Heart left ventricle (tissue), 16 donors: ENCODE measurements at places on chromosomes 13 and 19. TPM values are rescaled to one million over a fixed set of nuclear protein-coding genes. Genes with fewer than 3 reads are reported as not detected.

GRCh38 chr13:54614726-54615125 is 1586.1 kb downstream of the OLFM4 start:
- no peak overlapping the region for H3K4me3 ChIP-seq

- DNase-seq, result no peak
- peaks cover 5% of the 10 kb centered on the region for H3K4me1 ChIP-seq
- H3K4me3 ChIP-seq, result no peak overlapping the region
- no peak overlapping the region for H3K27ac ChIP-seq
- no peaks in the 10 kb centered on the region for H3K36me3 ChIP-seq
- no peaks in the 10 kb centered on the region for H3K27me3 ChIP-seq
Observed at GRCh38 chr19:51398096-51398704, 7.8 kb upstream of the C19orf84 start.

DNA sequence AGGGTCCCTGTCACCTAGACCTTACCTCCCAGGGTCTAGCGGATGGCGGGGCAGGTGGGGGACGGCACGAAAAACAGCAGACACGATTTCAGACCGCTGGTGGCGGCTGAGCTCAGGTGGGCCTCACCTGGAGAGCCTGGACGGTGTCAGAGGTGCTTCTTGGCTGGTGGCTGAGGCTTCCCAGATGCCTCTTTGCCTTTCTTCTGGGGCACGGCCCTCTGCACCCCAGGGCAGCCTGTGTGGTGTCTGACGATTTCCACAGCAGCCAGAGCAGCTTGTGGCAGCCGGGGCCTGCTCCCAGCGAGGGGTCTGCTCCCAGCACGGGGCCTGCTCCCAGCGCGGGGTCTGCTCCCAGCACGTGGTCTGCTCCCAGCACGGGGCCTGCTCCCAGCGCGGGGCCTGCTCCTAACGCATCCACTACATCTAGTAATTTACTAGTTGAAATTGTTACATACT is 66.7 kb downstream of the ATP11A start:
- no peak for DNase-seq
- H3K36me3 ChIP-seq, result no peaks in the 10 kb centered on the region
- no peaks in the 10 kb centered on the region for H3K27me3 ChIP-seq
- H3K27ac ChIP-seq, result no peak overlapping the region
- H3K4me3 ChIP-seq, result no peak overlapping the region

DNA sequence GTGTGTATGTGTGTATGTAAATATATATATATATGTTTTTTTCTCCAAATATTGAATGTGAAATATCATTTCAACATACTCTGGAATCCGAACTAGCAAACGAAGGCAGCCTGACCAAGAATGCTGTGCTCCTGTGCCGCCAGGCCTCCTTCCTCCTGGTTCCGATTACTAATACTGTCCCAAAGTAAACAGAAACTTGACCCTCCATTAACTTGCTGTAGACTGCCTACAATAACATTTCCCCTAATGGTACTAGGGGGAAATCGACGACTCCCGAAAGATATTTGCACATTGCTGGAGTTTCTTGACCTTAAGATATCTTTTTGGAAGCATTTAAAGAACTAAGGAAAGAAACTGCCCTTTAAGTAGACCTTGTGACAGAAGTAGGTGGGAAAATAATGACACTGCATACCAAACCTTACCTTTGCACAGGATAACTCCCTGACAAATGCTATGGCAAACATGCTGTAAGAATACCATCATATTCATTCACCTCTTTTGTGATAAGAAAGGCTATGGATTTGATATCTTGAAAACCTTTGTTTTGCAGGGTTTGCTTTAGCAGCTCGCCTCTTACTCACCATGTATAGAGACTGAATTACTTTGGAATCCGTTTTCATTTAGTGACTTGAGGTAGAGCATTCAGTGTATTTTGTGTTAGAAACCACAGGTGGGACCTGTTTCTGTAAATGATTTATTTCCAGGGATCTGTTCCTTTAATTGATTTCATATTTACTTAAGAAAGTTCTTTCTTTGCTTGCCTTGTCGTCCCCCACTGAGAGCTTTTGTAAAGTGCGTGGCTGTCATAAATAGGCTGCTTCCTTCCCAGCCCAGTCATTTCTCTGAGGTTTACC is 80.1 kb downstream of the KLF5 start:
- no peak overlapping the region for H3K4me3 ChIP-seq
- no peak for DNase-seq
- H3K27me3 ChIP-seq, result no peaks in the 10 kb centered on the region
- no peaks in the 10 kb centered on the region for H3K4me1 ChIP-seq

GRCh38 chr13:101985321-101985720 is 416.5 kb downstream of the FGF14 start:
- no peaks in the 10 kb centered on the region for H3K27me3 ChIP-seq
- H3K27ac ChIP-seq, result no peak overlapping the region
- H3K36me3 ChIP-seq, result no peaks in the 10 kb centered on the region

- H3K4me1 ChIP-seq, result peaks cover under 1% of the 10 kb centered on the region
- no peaks in the 10 kb centered on the region for H3K27me3 ChIP-seq
- no peak for DNase-seq
- no peak overlapping the region for H3K27ac ChIP-seq
- H3K4me3 ChIP-seq, result no peak overlapping the region
Observed at GRCh38 chr13:98582947-98583346, 6.0 kb upstream of the STK24 start.

GRCh38 chr13:99725644-99726043 is 224.4 kb downstream of the TM9SF2 start:
- no peak overlapping the region for H3K4me3 ChIP-seq
- no peaks in the 10 kb centered on the region for H3K36me3 ChIP-seq
- no peaks in the 10 kb centered on the region for H3K4me1 ChIP-seq
- no peak for DNase-seq
- no peaks in the 10 kb centered on the region for H3K27me3 ChIP-seq
- no peak overlapping the region for H3K27ac ChIP-seq

DNA sequence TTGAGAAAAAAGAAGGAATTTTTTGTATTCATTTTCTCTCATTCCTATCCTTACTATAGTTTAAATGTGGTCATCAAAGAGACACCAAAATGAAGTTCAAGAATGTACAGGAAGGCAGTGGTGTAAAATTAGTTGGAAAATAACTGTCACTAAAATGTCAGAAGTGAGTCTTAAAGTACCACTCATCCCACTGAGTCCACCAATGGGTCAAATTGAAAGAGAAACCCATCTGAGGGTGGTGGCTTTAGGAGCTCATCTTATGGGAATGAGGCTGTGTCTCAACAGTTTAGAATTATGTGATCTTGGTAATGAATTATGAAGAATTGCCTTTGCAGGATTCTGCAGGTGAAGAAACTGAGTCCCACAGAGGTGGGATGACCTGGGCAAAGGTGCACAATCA is 403.5 kb downstream of the FGF9 start:
- no peak for DNase-seq
- no peak overlapping the region for H3K4me3 ChIP-seq
- no peak overlapping the region for H3K27ac ChIP-seq
- no peaks in the 10 kb centered on the region for H3K27me3 ChIP-seq
- no peaks in the 10 kb centered on the region for H3K4me1 ChIP-seq

DNA sequence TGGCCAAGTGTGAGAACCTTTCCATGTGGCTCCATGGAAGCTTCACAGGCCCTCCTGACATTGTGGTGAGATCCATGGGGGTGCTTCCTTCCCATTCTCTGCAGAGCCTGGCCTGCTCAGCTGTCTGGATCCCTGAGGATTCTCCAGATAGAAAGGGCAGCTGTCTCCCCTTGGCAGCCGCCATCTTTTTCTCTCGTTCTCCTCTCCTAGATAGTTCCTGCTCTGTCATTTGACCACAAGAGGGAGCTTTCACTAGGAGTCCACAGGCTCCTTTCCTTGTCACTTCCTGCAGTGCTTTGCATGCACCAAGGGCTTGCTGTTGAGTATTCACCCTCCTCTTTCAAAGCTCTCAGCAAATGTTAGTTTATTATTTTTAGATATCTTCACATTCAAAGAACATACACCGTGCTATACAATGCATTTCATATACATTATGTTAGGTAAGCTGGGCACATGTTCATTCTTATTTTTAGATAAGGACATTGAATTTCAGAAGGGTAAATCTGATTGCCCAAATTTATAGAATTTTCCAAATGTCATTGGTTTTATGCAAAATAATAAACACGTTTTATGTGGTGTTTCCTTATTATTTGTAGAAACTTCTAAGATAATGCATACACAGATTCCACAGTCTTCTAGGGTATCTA is 133.2 kb downstream of the FRY start:
- H3K27me3 ChIP-seq, result no peaks in the 10 kb centered on the region
- peaks cover 17% of the 10 kb centered on the region for H3K36me3 ChIP-seq
- no peak for DNase-seq
- no peak overlapping the region for H3K4me3 ChIP-seq
- H3K27ac ChIP-seq, result peak overlapping the region; percentile 63
- H3K4me1 ChIP-seq, result peaks cover 12% of the 10 kb centered on the region

GRCh38 chr19:36212895-36213294 is 1.6 kb downstream of the ZNF565 start:
- H3K27ac ChIP-seq, result no peak overlapping the region
- no peaks in the 10 kb centered on the region for H3K36me3 ChIP-seq
- H3K27me3 ChIP-seq, result no peaks in the 10 kb centered on the region
- no peaks in the 10 kb centered on the region for H3K4me1 ChIP-seq
- no peak for DNase-seq

DNA sequence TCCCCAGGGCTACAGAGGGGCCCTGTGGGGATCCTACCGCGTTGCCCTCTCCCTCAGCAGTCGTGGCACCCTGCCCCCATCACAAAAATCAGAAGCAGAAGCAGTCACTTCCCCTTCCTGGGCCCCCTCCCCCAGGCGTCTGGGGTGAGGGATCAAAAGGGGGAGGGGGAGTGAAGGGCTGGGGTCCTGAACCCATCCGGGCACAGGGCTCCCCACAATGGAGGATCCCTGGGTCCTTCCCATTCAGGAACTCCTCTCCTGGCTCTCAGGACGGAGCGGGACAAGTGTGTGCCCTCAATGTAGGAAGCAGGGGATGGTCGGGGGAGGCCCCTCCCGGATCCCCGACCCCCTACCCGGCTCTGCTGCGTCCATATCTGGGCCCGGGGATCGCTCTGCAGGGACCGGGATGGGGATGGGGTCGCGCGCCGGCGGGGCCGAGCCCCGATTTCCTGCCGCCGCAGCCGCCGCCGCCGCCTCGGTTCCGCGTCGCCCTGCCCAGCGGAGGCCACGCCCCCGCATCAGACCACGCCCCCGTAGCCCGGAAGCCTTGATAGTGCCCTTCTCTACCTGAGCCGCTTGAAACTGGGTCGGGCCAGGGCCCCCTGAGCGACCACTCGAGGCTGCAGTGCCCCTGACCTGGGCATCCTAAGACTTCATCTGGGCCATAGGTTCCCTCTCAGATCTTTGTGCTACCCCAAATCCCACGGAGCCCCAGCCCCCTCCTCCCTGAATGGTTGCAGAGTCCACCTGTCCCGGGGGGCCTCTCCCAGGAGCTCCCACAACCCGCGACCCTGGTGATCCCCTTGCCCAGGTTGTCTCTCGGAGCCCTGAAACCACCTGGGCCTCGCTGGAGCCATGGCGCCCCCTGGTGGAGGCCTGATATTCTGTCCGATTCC is at the start of gene GMIP:
TSS of gene GMIP (minus strand) at position 500 of the 896 bp plus-strand sequence. CDS start at position 372, 128 bp downstream.
- H3K4me3 ChIP-seq, result peak within 1 kb of the TSS; percentile 96
- peaks cover 42% of the 10 kb centered on the region for H3K36me3 ChIP-seq
- no peaks in the 10 kb centered on the region for H3K27me3 ChIP-seq

GRCh38 chr19:18501832-18502231 is 20.0 kb downstream of the ELL start:
- no peak for DNase-seq
- no peaks in the 10 kb centered on the region for H3K36me3 ChIP-seq
- peaks cover 100% of the 10 kb centered on the region for H3K4me1 ChIP-seq
- H3K27me3 ChIP-seq, result no peaks in the 10 kb centered on the region
- H3K27ac ChIP-seq, result peak overlapping the region; percentile 78

GRCh38 chr19:39426170-39426569 is 9.6 kb downstream of the RPS16 start:
- H3K4me1 ChIP-seq, result peaks cover 14% of the 10 kb centered on the region
- H3K27ac ChIP-seq, result no peak overlapping the region
- H3K36me3 ChIP-seq, result peaks cover 35% of the 10 kb centered on the region
- DNase-seq, result no peak

- no peaks in the 10 kb centered on the region for H3K27me3 ChIP-seq
- H3K4me1 ChIP-seq, result no peaks in the 10 kb centered on the region
- DNase-seq, result no peak
Observed at GRCh38 chr13:28576067-28576466, 81.1 kb upstream of the FLT1 start.

Gene LILRB2
- 2.7 TPM for polyA plus RNA-seq

Gene DGKH
- 1.8 TPM for polyA plus RNA-seq

Gene LGALS7B
- not detected for polyA plus RNA-seq

Gene KLK4
- not detected for polyA plus RNA-seq

Gene LILRA1
- polyA plus RNA-seq, result 0.11 TPM

Gene TTC9B
- not detected for polyA plus RNA-seq

Gene NUFIP1
- 1.4 TPM for polyA plus RNA-seq

Gene OR10H1
- not detected for polyA plus RNA-seq

Gene PAN3
- polyA plus RNA-seq, result 5.6 TPM
